ENCODE measurements at places on chromosomes 6 and 20. TPM values are rescaled to one million over a fixed set of nuclear protein-coding genes. Genes with fewer than 3 reads are reported as not detected.

NTSR1 gene
- total RNA-seq = 0.27 TPM

LRRC1 gene
- total RNA-seq = 4.8 TPM

CCN6 gene
- not detected for total RNA-seq

FNDC11 gene
- total RNA-seq = 1.3 TPM

SF3B5 gene
- total RNA-seq = 235 TPM

WASF1 gene
- total RNA-seq = 12.7 TPM

EPHA7 gene
- not detected for total RNA-seq

SLC4A11 gene
- total RNA-seq = 0.27 TPM

ANKRD6 gene
- total RNA-seq = 15.3 TPM

RSPH4A gene
- 1.3 TPM for total RNA-seq

JARID2 gene
- total RNA-seq = 43.4 TPM

DEFB124 gene
- total RNA-seq = not detected

TSPO2 gene
- not detected for total RNA-seq

CYP21A2 gene
- 0.27 TPM for total RNA-seq

FAXC gene
- total RNA-seq = under 0.01 TPM

CTAGE9 gene
- not detected for total RNA-seq

TGM3 gene
- total RNA-seq = not detected

CCN2 gene
- total RNA-seq = 0.54 TPM

ZGPAT gene
- total RNA-seq = 33.4 TPM

SEMG1 gene
- total RNA-seq = not detected

ALDH8A1 gene
- 0.27 TPM for total RNA-seq

PTGIS gene
- not detected for total RNA-seq

TREM2 gene
- total RNA-seq = not detected

LTB gene
- 31.0 TPM for total RNA-seq

SLC26A8 gene
- total RNA-seq = 0.27 TPM

RRAGD gene
- 7.8 TPM for total RNA-seq

CLPSL2 gene
- not detected for total RNA-seq
